ENCODE measurements at places on chromosomes 12 and 14.

GRCh38 chr14:20179880-20180279, 10.8 kb upstream of the OR11G2 start:
- DNase-seq: no peak

- DNase-seq: no peak
Measured at GRCh38 chr12:108580531-108580930, 17.4 kb downstream of the TMEM119 start.

GRCh38 chr12:54701940-54702592, 53.9 kb upstream of the DCD start:
- DNase-seq: no peak

DNA sequence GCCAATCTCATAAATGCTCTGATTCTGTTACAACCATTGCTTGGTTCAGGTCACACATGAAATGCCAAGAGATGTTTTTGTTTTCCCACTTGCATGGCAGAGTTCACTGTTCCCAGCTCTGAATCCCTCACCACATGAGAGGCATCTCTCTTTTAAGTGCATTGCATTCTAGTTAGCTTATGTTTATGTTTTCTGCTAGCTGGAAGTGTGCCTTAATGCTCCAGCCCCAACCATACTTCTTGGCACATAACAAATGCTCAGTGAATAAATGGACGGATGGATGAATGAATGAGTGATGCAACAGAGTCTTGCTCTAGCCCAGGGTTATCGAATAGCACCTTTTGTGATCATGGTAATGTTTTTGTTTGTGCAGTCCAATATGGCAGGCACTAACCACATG, 197.3 kb downstream of the PPM1H start:
- no peak for DNase-seq

DNA sequence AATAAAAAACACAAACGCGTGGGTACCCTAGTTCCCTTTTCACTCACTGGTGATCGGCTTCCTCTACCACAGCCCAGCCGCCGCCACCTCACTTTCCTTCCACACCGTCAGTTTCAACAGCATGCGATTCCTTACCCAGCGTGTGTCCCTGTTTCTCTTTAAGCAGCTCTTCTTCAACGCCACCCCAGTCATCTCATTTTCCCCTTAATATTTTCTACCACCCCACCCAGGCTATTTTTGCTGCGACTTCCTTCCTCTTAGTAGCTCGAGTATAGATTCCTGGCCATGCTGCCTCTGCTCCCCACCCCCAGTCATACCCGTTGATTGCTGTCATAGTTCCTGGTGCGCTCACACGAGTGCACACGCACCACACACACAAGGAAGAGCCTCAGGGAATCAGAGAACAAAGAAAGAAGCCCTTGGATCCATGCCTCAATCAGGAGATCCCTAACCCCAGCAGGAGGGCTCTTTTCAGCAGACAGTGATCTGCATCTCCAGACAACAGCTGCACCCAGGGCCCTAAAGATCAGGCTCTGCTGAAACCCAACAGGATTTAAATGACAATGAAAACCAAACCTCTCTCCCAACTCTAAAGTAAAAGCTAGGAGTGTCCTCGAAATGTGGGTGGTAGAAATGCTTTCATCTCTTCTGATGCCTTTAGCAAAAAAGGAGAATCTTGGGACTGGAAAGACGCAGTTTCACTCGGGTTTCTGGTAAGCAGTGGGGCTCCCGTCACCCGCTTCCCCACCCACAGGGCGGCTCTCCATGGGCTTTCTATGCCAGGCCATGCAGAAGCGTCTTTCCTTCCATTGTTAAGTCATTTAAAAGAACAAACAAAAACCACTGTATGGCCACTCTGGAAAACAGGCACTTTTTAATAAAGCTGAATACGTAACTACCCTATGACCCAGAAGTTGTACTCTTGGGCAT, 23.8 kb downstream of the VPS37B start:
- DNase-seq: no peak

DNA sequence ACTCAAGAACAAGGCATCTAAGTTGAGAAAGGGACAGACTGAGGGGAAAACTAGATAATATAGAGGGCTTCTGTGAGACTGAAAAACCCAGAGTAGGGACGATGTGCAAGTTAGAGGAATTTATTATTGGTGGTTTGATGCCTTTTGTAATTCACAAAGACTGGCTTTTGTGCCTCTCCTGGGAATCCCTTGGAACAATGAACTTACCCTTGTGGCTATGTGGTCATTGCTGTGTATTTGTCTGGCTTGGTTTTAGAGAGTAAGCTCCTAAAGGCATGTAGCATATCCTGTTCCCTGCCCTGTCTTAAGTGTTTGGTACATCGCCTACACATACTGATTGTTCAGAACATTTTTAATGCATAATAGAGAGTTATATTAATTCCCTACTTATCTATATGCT, 26.6 kb downstream of the DCN start:
- DNase-seq: no peak

- no peak for DNase-seq
Measured at GRCh38 chr12:124456652-124457152, 110.7 kb downstream of the NCOR2 start.

- DNase-seq: no peak
Measured at GRCh38 chr12:1914114-1914911, 4.1 kb downstream of the CACNA2D4 start.

DNA sequence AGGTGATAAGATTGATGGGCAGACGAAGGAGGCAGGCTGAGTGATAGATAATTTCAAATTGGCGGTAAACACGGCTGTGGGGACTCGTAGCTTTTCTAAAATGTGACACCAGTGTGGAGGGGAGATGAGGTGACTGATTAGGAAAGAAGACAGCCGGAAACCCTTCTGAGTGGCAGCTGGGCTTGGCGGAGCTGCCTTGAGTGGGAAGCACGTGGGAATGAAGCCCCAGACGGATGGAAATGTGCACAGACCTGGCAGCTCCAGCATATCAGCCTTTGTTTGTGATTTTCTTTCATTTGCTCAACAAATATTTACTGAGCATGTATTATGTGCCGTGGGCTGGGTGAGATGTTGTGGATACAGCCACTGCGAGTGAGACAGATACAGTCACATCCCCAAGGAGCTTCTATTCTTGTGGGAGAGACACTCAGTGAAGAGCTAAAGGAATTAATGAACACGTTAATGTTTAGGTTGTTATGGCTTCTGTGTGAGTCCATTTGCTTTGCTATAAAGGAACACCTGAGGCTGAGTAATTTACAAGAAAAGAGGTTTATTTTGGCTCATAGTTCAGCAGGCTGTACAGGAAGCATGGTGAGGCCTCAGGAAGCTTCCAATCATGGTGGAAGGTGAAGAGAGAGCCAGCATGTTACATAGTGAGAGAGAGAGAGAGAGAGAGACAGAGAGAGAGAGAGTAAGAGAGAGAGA, 65.5 kb upstream of the LHX5 start:
- no peak for DNase-seq

GRCh38 chr14:89406941-89407340, 10.1 kb downstream of the FOXN3 start:
- no peak for DNase-seq

DNA sequence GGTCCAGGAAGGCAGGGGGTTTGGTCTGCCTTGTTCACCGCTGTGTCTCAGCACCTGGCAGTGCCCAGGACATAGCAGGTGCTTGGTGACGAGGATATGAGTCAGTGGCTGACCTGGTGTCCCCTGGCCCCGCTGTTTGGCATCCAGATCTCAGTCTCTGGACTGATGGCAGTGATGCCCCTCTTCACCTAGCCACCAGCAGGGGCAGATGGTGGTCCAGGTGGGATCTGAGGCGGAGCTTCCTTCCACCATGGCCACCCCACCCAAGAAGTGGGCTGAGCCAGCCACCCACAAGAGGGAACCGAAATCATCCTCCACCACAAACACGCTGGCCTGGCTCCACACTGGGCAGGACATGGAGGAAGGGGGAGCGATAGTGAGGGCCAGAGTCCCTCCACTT, 16.1 kb upstream of the SH2B3 start:
- DNase-seq: no peak

- no peak for DNase-seq
Measured at GRCh38 chr14:64728106-64728505, 23.9 kb downstream of the PLEKHG3 start.

- no peak for DNase-seq
Measured at GRCh38 chr14:99574099-99574880, 29.7 kb downstream of the CCDC85C start.

DNA sequence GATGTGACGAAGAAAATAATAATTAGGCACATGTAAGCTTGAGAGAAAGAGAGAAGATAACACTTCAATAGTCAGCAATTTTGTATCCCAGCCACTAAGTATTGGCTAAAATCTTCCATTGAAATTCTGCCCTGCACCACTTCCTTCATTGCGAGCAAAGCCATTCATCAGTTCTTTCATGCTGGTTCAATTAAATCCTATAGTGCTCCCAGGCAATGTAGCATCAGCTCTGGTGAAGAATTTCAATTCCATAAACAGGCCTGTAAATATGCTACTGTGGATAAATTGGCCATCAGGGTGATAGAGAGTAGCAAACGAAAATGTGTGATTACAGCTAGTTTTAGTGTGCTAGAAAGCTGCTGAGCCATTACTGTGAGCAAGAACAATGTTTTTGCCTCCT, 24.7 kb downstream of the RPL10L start:
- no peak for DNase-seq

- no peak for DNase-seq
Measured at GRCh38 chr12:49824895-49825294, 3.3 kb downstream of the NCKAP5L start.

DNA sequence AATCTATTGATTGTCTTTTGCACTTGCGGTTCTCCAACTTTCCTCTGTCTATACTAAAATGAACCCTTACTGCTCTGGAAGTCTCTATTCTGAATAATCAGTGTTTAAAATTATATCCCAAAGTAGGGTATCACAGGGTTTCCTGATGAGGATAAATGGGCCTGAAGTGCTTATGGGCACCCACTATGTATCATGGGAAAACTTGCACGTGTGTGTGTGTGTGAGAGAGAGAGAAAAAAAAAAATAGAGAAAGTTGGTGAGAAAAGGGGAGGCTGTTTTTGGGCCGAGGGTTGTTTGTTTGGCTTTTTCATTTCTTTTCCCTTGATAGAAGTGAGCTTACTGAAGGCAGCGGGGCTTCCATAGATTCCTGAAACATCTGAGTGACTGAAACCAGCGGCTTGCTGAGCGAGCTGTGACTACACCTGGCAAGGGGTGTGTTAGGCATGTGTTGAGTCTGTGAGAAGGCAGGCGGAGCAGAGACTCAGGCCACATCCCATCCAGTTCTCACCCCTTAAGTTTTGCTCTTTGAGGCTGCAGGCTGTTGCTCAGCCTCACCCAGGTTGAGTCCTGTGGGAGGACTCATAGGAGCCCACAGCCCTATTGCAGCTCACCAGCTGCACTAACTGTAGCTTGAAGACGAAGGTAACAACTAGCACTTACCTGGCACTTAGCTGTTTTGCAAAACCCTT, 17.2 kb downstream of the PPFIBP1 start:
- no peak for DNase-seq

- peak; percentile 39 for DNase-seq
Measured at GRCh38 chr14:41558490-41558889, 48.2 kb upstream of the LRFN5 start.

GRCh38 chr12:62862259-62862881, 72.6 kb downstream of the PPM1H start:
- no peak for DNase-seq

GRCh38 chr12:49604856-49605255, 583 bp downstream of the FAM186B start:
- no peak for DNase-seq

GRCh38 chr14:61932974-61933373, 170.8 kb downstream of the SNAPC1 start:
- no peak for DNase-seq

- no peak for DNase-seq
Measured at GRCh38 chr14:58414845-58415244, 12.5 kb downstream of the TIMM9 start.

DNA sequence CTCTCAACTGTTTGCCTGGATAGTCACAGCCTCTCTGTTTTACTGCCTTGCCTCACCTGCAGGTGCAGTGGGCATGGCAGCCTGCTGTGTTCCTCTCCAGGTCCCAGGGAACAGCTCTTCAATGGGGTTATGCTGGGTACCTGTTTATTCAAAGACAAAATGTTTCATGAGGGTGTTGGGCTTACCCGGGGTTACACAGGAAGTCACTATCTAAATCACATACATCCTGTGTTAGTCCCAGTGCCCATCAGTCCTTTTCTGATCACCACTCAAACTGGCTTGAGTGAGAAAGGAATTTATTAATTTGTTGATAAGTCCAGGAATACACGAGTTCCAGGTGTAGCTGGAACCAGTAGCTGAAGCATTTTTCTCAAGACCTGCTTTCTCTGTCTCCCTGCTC, 1503.6 kb upstream of the TMEM132C start:
- DNase-seq: no peak

DNA sequence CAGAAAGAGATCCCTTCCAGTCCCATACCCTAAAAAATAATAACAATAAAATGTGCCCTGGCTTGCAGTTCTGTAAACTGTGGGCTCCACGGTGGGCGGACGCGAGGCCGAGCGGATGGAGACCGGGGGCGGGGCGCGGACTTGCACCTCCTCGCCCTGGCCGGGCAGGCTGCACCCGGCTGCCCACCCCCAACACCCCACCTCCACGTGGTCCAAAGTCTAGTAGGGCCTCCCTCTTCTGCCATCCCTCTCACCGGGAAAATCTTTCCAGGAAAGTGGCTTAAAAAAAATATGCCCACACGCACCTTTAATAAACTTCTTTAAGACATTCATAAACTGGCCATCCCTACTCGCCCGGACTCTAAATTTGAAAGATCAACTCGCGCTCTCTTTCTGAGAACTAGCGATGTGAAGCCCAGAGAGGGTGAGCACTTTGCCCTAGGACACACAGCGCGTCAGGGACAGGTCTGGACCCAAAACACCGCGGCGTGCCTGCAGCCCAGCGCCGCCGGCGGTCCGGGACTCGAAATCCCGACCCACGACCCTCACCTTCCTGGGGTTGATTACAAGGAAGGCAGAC, 1.9 kb upstream of the BCL11B start:
- no peak for DNase-seq

- no peak for DNase-seq
Measured at GRCh38 chr12:64058541-64059265, 163.4 kb downstream of the KICS2 start.

- DNase-seq: no peak
Measured at GRCh38 chr12:20822415-20822814, 11.9 kb downstream of the SLCO1B3 start.

DNA sequence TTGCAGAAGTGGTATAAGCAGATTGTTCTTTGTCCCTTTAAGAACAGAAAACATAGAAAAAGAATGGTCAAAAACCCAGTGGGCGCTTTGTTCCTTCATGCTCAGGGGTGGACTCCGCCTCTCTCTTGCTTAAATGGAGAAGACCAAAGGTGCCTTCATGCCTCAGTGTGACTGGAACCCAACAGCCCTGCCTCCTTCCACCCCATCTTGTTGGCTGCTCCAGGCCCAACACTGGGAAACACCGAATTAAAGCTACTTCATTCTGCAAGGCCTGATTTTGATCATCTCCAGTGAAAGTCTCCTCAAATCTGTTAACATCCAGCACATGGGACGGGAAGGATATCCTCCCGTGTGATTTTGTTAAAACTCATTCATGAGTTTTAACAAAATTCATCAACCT, 103.7 kb downstream of the BCL11B start:
- DNase-seq: no peak

Data from SHP77 treated with DMSO at 0.1 percent for 48 hours (cell line).